ENCODE measurements at places on chromosomes 11 and 22.

- DNase-seq: no peak
Measured at GRCh38 chr11:45087086-45087899, 59.1 kb upstream of the PRDM11 start.

GRCh38 chr11:84390441-84391078 lies 1104.4 kb upstream of the CCDC90B start:
- DNase-seq: no peak

- no peak for DNase-seq
Measured at GRCh38 chr11:108880510-108880909, 215.6 kb downstream of the DDX10 start.

DNA sequence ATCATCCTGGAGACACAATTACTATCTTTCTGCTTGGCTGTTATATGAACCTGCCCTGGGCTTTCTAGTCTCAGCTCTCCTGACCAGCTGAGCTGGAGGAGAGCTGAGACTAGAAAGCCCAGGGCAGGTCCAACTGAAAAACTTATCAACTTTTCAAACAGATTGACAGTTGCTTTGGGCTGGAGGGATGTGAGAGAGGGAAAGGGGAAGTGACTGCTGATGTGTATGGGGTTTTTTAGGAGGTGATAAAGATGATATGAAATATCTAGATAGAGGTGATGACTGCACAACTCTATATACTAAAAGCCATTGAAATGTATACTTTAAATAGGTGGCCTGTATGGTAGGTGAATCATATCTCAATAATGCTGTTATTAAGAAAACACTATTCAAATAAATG lies 60.2 kb upstream of the CHRM4 start:
- DNase-seq: no peak

- DNase-seq: no peak
Measured at GRCh38 chr22:49871482-49871881, 17.8 kb downstream of the ZBED4 start.

DNA sequence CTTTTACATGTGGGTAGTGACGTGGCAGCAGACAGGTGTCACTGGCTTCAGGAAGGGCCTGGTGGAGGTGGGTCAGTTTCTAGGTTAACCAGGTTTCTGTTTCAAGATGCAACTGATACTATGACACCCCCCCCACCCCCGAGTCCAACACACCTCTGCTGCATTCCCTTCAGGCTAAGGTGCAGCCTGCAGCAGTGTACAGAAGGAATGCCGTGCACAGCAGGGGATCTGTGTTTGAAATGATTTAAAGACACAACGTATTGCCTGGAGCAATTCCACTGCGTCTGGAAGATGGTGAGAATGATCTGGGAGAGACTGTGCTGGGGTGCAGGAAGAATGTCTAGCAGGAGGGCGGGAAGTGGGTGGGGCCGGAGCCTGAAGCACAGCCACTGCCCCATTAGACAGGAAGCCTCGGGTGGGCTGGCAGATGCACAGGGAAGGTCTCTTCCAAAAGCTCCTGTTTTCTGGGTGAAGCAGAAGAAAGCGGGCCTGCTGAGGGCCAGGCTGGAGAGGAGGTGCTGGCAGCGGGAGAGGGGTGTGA lies 11.9 kb upstream of the TESMIN start:
- DNase-seq: no peak

GRCh38 chr11:107590460-107591377 lies at the start of gene ELMOD1:
Gene ELMOD1, plus strand, starts transcription at chr11:107591147. Its CDS starts 27,043 bp downstream, at chr11:107618190.
- no peak for DNase-seq

GRCh38 chr11:119727523-119728151 lies 1.4 kb downstream of the NECTIN1 start:
- DNase-seq: no peak

- DNase-seq: no peak
Measured at GRCh38 chr11:28490773-28491382, 382.7 kb downstream of the METTL15 start.

DNA sequence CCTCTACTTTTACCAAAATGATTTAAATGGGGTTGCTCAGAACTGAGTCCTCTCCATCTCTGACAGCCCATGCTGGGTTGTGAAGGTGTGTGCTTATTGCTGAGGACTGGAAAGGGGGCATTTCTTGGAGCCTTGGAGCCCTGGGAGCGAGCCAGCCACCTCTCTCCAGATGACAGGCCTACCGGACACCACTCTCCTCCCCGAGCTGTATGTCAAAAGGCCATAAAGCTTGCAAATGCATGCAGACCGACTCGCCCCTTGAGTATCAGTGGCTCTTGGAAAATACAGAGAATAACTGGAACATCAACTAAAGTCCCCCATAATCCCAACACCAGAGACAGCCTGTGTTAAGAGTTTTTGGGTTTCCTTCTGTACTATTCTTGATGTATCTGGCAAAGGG lies 67.9 kb upstream of the PITPNB start:
- no peak for DNase-seq

GRCh38 chr11:111730871-111731591 lies 35.2 kb downstream of the PPP2R1B start:
- no peak for DNase-seq

- no peak for DNase-seq
Measured at GRCh38 chr22:41288245-41288946, 2.4 kb upstream of the RANGAP1 start.

DNA sequence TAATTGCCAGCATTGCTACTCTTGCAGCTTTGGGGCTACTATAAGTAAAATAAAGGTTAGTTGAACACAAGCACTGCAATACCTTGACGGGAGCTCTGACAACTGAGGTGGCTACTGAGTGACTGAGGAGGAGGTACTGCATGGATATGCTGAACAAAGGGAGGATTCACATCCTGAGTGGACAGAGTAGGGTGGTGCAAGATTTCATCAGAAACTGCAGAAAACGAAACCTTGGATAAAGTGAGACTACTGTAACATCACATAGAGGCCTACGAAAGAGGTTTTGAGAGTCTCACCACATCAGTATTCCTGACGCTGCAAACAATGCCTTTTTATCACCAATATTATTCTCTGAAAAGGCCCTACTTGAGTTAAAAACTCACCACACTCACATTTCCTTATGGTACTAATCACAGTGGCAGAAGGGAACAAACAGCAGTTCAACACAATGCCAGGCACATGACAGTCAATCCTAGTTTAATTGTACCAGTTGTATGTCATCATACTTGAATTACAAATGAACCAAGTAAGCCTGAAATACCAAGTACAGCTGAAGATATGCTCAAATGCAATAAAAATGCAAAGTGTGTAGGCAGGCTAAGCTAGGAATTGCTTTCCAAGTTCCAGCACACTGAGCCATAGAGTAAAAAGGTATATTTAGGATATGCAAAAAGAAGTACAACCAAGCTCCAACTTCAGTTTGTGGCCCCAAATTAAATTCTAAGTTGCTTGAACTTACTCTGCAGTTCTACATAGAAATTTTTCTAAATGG lies 4.0 kb upstream of the GPR83 start:
- DNase-seq: no peak

DNA sequence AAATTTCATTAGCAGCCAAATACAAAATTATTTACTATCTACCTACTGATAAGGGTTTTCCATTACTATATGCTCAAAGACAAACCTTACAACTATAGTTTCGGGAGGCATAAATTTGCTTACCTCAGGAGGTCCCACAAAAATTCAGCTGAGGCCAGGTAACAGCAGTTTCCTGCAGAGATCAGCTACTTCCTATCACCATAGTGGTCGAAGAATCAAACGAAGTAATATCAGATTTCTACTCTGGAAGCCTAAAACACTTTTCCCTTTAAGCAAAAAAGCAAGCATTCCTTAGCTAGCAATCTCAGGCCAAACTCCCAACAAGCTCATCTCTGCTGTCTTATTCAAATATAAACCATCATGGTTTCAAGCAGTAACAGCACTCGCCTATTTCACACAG lies 3.1 kb downstream of the NAP1L4 start:
- no peak for DNase-seq

DNA sequence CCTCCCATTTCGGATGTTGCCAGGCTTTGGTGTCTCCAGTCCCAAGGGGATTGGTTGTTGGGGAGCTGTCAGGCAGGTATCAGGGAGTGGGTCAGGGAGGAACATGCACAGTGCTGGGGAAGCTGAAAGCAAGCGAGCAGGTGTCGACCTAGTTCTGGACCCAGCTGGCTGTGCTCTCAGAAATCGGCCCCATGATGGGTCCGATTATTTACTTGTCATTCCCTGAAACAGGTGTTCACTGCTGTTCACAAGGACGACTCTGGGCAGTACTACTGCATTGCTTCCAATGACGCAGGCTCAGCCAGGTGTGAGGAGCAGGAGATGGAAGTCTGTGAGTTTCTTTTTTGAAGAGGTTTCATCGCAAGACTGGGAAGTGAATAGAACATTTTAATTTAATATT lies 76.8 kb downstream of the JAM3 start:
- DNase-seq: no peak

DNA sequence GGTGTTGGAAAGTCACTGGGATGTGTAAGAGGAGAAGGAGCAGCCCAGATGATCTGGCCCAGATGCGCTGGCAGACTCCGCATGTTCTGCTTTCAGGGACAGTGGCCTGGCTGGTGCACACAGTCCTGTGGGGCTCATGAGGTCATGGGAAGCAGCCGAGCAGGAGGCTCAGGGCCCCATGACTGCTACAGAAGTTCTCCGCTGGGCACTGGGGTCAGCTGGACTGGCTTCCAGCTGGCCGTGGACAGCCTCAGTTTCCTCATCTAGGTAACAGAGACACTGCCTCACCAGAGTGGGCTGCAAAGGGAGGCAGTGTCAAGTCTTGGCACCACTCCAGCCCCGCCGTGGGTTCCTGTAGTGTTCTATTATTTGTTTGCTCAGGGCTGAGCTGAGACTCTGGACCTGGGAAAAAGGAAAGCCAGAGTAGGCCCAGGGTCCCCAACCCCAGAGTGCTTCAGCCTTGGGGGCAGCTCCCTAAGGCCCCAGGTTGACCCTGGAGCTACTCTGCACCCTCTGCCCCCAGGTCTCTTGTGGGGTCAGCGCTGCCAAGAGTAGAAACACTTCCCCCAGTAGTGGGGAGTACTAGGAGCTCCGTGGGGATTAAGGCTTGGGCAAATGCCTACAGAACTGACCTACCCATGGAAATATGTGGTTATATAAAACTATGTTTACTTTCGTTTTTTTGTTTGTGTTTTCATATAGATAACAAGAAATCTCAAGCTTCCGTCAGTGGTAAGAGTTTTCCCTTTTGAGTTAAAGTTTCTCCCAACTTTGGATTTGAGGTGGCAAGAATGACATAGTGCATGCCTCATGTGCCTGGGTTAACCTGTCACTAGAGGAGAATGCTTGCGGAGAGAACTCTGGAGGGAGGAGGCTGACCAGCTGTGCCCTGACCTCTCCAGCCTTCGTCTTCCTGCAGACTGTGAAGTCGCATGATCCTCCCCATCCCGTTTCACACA lies 45.3 kb downstream of the MED15 start:
- no peak for DNase-seq

DNA sequence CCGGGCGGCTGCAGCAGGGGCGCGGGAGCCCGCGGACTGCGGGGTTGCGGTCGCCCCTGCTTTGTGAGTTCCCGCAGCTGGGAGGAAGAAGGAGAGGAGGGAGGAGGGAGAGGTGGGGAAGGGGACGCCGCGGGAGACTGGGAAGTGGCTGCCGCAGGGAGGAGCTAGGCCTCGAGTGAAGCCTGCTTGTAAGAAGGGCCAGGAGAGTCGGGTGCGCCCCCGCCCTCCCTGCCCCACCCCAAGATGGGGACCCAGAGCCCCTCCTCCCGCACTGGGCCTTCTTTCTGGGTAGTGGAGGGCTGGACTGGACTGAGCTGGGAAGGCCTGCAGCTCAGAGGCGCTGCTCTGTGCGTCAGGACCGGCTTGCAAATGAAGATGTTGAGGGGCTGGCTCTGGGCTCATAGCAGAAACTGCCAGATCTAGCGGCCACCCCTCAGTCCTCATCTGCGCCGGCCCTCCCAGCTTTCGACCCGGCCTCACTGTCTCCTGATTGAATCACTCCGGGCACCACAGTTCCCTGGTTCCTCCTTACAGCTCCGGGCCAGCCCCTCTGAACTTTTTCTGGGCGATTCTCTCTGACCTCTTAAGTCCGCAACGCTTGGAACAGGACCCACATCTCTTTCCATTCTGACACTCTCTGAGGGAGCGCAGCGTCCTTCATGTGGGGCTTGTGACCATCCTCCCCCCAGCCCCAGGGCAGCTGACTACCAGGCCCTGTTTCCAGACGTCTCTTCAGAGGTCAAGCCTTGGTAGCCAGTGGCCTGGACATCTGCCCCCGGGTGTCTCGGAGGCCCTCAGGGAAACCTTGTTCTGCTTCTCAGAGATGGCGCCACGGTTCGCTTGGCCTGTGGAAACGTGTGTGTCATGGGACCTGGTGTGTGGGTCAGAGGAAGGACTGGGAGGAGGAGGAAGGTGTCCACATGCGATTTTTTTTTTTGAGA lies 21.9 kb downstream of the SERPINH1 start:
- no peak for DNase-seq

DNA sequence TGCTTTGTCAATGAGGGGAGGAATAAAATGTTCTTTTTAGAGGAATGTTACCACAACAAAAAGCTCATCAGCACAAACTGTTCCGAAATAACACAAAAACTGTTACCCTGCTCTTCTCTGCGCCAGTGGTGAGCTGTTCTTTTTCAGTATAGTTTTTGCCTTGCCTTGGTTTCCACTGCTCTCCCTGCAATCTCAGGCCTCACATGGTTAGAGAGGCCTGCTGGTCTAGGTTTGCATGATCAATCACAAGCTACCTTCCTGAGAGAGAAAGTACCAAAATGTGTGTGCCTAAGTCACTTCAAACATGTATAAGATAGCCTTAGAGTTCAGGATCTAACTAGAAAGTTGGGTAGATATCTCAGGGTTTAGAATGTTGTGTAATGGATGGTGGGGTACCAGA lies 114.6 kb downstream of the STIM1 start:
- DNase-seq: no peak

- DNase-seq: no peak
Measured at GRCh38 chr11:12088047-12088481, 22.3 kb upstream of the MICAL2 start.

- DNase-seq: peak; percentile 42
Measured at GRCh38 chr11:723120-723883, 17.3 kb downstream of the EPS8L2 start.

DNA sequence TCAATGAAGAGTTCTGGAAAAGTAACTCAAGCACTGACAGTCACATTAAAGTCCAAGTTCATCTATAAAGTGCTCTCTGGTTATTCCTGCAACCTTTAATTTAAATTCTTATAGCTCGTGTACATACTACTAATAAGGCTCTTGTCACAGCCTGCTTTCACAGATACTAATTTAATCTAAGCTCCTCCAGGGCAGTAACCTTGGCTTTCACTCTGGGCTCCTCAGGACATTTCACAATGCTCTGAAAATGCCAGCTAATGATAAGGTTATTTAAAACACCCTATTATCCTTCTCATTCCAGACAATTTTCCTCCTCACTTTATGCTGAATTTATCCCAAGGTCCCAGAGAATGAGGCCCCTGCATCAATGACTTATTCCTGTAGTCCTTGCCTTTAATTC lies 242.7 kb upstream of the CCDC90B start:
- no peak for DNase-seq
